Cerebellar nuclear complex (tissue), 1 donor: ENCODE measurements at places on chromosomes 7 and 10.

DNA sequence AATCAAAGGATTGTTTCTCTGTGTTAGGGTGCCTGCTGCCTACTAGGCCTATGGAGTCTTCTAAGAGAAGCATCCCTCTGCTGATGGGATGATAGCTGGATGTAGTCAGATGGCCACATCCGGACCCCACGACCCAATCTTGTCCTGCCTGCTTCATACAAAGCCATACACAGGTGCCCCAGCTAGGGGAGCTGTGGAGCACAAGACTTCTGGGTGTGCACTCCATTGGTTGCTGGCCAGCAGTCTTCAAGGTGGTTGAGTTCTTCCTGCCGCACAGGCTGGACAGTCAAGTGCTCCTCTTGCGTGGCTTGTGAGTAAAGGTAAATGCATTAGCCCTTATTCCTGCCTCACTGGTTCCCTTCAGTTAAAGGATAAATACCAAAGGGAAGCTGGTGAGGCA lies 120.2 kb downstream of the TEX36 start:
- no peak for DNase-seq

GRCh38 chr10:131087464-131088215 lies 223.9 kb downstream of the TCERG1L start:
- no peak for DNase-seq

- DNase-seq: no peak
These were observed 61.4 kb downstream of the ABI1 start for GRCh38 chr10:26799342-26799741.

DNA sequence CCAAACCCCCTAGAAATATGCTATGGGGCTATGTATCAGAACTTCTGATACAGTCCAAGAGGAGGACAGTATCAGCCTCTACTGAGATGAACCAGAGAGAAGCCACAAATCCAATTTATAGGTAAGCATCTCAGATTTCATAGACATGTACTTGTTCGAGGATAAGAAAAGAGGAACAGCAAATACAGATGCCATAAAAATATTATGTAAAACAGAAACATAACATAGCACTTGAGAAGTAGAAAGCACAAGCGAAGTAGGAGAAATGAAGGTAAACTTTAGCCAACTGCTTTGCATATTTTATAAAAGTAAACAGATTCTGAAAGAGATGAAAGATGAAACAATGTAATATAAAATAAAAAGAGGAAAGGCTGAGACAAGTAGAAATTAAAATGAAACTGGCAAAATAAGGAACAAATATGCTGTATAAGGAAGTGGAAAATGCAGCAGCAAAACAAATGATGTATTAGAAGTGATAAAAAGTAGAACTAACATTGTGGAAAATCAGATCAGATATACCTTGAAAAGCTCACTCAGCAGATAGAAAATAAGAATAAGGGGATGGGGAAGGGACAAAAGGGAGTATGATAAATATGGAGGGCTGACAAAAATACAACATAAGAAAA lies 135.1 kb downstream of the SKAP2 start:
- no peak for DNase-seq

GRCh38 chr7:83339907-83340306 lies 177.2 kb upstream of the PCLO start:
- no peak for DNase-seq

DNA sequence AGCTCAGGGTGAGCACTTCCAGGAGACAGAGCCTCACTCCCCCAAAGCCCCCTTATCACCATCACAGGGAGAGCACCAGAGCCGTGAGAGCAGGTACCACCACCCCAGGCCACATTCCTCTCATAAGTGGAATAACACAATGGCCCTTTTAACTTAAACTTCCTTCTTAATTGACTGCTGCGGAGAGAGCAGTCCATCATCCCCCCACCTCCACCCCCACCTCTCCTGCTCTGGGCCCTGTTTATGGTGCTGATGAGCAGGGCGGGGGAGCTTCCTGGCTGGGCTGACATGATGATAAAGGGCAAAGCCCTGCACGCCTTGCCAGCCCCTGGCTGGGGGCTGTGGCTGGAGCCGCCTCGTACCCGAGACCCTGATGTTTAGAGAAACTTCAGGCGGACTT lies 81.4 kb upstream of the PODXL start:
- DNase-seq: no peak

DNA sequence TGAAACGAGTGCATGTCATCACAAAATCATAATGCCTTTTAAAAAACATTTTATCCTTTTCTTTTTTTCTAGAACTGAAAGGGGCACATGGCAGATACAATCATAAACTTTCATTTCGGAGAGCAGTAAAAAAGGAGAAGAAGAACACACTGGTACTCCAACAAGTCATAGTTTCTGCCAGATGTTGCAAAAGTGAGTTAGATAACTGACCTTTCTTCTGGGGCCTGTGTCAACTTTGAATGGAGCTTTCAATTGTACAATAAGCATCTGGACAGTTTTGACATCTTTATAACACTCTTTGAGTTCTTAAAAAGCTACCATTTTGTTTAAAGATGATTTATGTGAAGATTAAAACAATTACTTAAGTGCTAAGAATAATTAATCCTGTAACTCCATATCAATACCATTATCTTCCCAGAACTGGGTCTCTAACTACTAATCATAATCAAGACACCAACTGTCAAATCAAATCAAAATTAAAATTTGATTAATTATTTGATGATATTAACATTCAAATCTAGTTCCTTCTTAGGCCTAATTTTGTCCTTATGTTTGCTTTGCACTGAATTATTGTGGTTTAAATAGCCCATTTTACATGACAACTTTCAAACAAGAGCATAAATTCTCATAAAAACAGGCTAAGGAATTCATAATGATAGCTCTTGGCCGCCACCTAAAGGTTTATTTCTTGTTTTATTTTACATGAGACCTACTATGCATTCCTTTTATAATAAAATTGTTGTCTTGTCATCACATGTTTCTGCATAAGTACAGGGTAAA lies 19.5 kb upstream of the ITGB8 start:
- no peak for DNase-seq

DNA sequence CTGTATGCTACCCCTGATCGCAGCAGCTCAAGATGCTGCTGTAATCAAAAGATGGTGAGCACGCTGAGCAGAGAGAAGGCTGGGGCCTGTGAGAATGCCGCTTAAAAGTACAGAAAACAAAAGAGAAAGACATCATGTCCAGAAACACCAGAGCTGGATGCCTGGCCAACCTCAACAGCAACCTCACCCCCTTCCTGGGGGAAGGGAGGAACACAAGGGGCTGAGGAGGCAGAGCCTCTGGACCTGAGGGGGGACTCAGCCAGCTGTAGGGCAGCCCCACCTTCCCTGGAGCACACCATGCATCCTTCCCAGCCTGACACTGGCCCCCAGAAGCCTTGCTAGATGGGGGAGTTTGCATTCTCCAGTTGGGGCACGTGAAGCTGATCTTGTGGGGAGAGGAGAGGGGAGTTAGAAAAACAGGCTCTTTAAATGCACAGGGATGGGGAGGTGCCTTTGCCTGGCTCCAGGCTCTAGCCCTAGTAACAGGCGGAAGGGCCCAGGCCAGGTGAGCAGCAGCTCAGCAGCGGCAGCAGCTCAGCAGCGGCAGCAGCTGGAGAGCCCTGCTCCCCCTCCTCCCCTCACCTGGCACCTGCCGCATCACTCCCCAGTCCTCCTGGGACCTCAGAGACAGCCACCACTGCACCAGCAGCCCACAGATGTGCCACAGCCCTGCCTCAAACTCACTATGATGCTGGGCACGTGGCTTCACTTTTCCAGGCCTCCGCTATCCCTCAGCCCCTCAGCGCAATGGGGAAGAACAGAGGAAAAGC lies 156.3 kb downstream of the NEURL1 start:
- no peak for DNase-seq

GRCh38 chr7:85600395-85600794 lies 413.5 kb upstream of the SEMA3D start:
- DNase-seq: no peak

DNA sequence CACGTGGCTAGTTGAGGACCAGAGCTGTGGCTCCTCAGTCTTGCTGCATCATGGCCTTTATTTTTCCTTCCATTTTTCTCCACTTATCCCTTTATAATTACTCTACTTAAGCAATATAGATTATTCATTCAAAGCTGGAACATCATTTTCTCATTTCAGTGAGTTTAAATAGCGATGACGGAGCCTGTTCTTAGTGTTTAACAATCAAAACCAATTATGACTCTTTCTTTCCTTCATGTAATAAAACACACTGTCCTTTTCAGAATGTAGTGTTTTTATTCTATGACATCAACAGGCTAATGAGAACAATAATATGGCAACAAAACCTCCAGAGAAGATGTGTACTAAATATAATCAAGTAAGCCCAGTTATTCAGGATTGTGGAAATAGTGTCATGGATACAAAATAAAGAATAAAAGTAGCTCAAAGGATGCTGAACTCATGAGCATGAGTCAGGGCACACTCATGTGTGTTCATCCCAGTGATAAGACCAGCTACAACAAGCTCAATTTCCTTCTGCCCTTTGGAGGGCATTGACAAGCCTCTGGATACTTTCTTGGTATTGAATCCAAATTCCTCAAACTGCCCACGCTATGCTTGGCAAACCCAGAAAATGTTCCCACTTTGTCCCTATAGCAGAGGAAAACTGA lies 188.4 kb downstream of the CYP26A1 start:
- DNase-seq: no peak

DNA sequence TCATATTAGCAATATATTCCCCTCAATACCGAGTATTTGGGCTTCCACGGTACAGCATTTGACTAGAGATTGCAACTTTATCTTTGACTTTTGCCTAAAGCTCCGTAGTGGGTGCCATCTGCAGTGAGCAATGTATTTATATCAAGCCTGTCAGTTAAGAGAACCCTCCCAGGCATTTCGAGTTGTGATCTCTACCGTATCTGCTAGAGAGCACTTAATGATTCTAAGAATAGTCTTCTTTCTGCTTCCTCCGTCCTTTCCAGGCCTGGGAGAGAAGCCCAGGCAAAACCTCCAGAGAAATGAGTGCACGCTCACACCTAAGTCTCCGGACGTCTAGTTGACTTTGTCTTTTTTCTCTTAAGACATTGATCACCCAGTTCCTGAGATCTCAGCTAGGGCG lies 210.6 kb downstream of the KLF6 start:
- no peak for DNase-seq

GRCh38 chr7:108096996-108097395 lies 33.2 kb downstream of the LAMB4 start:
- DNase-seq: no peak

DNA sequence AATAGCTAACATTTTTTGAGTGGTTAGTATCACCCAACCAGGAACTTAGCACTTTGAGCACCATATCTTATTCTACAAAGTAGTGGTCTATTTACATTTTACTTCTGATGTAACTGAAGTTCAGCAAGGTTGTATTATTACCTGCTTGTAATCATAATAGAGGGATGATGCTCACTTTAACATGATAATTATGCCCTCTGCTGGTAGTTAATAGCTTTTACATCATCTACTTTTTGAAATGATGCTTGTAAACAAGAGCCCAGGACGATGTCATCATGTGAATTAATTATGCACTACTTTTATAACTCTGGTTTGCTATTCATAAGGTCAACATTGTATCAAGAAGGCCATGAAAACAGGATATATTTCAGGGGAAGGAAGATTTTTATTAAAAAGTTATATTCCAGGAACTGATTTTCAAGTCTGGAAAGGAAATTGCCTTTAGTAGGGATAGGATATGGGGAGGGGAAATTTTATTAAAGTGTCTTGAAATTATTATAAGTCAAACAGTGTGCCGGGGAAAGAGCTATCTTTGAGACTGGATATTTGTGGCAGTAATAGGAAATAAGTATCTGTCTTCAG lies 80.3 kb upstream of the SCIN start:
- no peak for DNase-seq

- no peak for DNase-seq
These were observed 41.1 kb downstream of the ASZ1 start for GRCh38 chr7:117386110-117386706.

- no peak for DNase-seq
These were observed 1359.3 kb downstream of the REEP3 start for GRCh38 chr10:64880546-64880945.

DNA sequence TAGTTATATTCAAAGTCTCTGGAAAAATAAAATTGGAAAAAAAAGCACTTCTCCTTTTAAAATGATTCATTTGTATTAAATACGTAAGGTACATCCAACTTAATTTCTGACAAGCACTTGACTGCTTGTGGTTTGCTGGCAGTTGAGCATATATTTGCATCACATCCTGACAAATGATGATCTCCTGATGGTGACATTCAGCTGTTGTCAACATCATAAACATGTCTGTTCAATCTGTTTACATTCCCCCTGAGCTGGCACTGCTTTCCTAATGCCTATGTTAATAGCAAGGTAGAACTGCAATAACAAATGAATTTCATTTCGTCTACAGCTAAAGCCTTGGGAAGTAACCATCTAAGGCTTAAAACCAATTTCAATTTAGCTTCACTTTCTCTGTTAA lies 24.4 kb downstream of the TSPAN12 start:
- no peak for DNase-seq

DNA sequence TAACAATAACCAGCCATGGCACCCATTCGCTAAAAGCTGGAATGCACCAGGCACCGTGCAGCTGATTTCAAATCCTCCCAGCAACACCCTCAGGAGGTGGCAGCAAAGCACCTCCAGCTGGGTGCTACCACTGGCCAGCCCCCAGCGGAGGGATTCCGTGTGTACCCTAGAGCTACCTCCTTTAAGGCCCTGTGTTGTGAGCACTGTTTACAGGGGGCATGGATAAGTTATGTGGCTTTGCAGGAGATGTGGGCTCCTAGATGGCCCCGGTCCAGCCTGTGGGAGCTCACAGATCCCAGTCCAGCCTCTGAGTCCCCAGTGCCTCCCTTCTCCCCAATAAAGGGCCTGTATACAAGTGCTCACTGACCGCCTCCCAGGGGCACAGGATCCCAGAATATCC lies 27.1 kb downstream of the TNRC18 start:
- no peak for DNase-seq

DNA sequence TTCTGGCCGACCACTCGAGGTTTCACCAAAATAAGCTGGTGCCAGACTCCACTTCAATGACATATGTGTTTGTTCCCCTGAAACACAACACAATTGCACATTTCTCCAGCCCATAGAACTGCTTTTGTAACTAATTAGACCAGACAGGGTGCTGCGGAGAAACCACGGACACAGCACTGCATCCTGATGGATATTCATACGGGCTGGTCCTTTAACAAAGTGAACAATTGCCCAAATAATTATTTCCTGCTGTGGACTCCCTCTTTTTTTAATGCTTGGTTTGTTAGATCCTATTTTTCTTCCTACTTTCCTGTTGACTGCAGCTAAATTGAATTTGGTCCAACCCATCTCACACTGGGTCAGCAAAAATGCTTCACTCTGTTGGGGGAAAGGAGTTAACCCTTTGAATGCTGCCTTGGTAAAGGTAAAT lies 198.6 kb upstream of the BMPER start:
- DNase-seq: no peak

DNA sequence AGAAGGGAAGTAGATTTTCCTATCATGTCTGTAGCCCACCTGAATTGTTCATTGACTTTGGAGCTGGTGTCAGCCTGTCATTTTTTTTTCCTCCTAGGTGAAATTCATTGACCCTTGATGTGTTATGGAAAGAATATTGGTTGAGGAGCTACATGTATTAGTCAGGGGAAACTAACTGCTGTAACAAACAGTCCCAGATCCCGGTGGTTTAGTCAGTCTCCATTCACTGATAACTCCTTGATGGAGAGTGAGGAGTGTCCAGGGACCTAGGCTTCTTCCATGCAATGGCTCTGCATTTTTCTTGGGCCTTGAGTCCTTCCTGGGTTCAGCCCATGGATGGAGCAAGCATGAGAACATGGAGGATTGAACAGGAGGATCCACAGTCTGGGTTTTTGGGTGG lies 643.2 kb downstream of the LRMDA start:
- no peak for DNase-seq
